D341Med (cell line): ENCODE measurements at places on chromosomes 7 and 10.

- no peak for DNase-seq
Measured at GRCh38 chr10:102815790-102816549, 21.2 kb downstream of the CYP17A1 start.

DNA sequence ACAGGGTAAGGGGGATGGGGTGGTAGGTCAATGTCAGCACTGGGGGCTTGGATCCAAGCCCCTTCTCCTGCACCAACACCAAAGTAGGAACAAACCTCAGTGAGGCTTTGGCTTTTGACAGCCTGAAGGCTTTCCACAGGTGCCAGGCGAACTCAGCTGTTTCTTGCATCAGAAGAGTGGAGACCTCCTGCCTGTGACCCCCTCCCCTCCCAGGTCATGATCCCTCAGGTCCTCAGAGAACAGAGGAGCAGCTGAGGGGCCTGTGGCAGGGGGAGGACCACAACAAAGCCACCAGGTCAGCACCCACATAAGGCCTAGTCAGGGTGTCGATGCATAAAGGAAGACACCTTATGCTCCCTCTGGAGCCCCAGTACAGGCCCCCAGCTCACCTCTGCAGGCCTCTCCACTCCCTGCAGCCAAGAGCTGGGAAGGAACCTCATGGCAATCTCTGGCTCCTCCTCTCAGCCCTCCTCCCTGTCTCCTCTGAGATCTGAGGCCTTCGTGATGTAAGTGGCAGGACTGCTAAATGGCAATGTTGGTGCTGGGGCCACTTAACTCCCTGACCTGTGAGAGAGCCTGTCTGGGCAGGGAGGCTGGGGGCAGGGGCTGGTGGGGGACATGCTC lies 19.1 kb upstream of the PRRT4 start:
- DNase-seq = no peak

GRCh38 chr10:105950410-105950809 lies 1214.1 kb downstream of the SORCS1 start:
- peak; percentile 34 for DNase-seq

- no peak for DNase-seq
Measured at GRCh38 chr10:123804716-123805115, 86.9 kb downstream of the CPXM2 start.

GRCh38 chr10:72952642-72953158 lies 1.9 kb downstream of the PLA2G12B start:
- DNase-seq = no peak

GRCh38 chr10:102914781-102915180 lies 3.3 kb upstream of the CNNM2 start:
- no peak for DNase-seq

DNA sequence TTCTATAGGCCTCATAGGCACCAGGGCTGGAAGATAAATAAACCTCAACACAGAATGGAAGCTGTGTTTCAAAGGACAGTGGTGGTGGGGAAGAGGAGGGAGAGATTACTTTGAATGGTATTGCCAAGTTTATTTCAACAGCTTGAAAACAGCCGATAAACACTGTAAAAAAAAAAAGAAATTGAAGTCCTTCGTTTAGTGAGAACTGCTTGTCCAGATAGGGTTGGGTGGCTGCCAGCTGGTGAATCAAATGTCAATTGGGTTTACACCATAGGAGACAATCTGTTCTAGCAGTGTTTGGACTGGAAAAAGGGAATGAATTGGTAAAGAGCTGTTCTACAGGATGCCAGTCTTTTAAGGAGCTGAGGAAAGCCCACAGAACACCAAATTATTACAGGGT lies 254.8 kb downstream of the PHF14 start:
- DNase-seq = no peak

DNA sequence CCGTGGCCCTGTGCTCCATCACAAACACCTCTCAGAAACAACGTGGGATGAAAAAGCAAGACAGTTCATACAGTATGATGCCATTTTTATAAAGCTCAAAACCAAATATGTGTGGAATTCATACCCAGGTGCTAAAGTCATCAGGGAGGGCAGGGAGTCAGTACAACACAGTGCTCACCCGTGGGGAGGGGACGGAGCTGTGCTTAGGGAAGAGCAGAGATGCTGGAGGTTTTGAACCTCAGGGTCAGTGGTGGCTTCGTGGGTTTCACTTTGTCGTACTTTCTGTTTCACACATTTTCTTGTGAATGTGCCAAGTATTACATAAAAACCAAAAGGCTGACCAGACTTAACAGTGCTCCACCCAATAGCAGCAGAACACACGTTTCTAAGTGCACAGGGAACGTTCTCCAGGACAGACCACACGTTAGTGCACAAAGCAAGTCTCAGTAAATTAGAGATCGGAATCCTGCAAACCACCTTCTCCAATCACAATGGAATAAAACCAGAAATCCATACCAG lies 21.2 kb downstream of the ZMIZ2 start:
- DNase-seq = no peak

- peak; percentile 42 for DNase-seq
Measured at GRCh38 chr7:131974671-131975070, 418.2 kb upstream of the PODXL start.

- no peak for DNase-seq
Measured at GRCh38 chr7:128108129-128108528, 76.9 kb upstream of the LRRC4 start.

- DNase-seq = no peak
Measured at GRCh38 chr10:89591111-89591795, 53.8 kb downstream of the PANK1 start.

DNA sequence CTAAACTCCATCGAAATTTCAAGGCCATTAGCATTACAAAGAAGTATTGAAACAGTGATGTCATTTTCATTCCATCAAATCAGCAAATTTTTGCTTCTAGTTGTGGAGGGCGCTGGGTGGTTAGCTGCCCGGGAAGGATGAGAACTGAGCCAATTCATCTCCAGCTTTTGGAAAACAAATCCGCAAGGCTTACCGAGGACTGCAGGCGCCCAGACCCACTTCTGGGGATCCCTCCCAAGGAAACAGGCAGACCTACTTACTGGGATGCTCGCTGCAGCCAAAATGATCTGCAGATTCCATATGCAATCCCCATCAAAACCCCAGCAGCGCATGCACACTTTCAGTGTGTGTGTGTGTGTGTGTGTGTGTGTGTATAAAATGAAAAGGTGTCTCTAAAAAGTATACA lies 19.2 kb downstream of the TNRC18 start:
- DNase-seq = peak; percentile 18

- DNase-seq = no peak
Measured at GRCh38 chr10:67175354-67175753, 249.5 kb downstream of the LRRTM3 start.

DNA sequence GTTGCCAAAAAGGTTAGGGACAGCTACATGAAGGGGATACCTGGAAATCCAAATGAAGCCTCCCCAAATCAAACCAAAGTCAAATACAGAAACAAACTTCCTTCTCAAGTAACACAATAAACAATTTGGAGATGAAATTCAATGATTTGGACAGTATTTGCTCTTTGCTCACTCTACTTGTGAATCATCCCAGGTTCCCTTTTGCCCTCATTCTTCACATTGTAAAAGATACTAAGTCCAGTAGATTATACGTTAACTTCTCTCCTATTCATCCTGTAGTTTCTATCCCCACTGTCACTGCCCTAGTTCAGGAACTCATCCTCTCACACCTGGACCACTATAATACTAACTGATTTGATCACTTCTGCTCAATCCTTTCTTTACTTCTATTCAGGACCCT lies 28.3 kb downstream of the FZD1 start:
- no peak for DNase-seq

GRCh38 chr10:397321-398068 lies 262.2 kb downstream of the ZMYND11 start:
- DNase-seq = no peak

DNA sequence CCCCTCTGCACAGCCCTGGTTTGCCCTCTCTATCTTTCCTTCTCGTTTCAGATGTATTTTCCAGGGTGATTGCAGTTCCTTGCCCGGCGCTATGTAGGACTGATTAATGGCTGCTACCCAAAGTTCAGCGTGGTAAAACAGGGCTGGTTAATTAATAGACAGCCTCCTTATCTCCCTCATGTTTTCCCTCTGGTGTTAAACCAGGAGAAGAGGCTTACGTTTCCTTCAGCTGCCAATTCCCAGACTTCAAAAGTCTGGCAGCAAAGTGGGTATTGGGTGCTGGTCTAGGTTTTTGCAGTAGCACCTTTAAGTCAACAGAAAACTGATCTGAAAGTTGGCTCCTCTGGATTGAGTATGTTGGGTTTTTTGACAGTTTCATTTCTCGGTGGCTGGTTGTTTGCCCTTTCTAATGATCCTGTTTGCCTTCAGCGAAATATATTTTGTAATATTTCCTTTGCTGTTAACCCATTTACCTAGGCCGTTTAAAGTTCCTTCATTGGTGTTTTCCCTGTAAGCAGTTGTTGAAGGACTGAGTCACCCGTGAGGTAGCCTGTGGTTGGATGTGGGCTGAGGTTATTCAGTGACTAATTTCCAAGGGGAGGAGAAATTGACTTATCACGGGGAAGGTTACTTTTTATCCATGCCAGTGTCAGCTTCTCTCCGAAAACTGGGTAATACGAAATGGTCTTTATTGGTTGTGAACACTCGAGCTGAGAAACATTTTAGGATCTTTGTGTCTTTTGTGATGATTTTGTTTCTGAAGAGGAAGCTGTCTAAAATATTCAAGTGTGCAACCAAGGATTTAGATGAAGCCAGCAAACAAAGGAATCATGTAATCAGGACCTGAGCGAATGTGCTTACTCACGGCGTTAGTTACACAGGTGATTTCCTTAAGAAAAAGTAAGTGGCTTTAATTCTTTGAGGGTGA lies 257.2 kb downstream of the KIAA1217 start:
- no peak for DNase-seq

DNA sequence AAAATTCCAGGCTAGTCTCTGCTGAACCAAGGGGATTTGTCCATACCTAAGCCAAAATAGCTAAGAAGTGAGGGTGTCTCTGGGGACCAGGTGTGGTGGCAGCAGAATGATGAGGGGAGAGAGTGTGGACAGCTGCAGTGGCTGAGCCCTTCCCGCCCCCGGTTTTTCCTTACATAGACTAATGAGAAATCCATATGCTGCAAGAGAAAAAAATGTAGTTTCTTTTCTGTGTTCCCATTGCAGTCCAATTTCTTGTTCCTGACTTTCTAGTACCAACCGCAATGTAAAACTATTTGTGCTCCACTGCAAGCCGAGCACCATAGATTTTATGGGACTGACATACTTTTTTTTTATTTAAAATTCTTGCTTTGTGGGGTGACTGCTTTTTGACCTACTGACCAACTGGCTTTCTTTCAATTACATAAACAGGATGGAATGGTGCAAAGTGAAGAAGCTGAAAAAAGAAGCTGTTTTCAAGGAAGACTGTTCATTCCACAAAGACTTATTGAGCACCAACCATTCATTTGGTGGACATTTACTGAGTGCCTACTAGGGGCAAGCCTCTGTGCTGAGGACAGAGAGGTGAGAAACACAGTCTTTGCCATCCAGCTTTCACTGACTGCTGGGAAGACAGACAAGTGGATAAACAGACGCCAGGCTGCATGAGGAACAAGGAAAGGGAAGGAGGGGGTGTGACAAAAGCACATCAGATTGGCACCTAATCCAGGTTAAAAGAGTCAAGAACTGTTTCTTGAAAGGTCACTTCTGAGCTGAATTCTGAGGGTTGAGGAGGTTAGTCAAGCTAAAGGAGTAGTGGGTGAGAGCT lies 9.8 kb downstream of the CEP41 start:
- DNase-seq = peak; percentile 55

- DNase-seq = no peak
Measured at GRCh38 chr7:98777051-98777450, 92.8 kb downstream of the TMEM130 start.

DNA sequence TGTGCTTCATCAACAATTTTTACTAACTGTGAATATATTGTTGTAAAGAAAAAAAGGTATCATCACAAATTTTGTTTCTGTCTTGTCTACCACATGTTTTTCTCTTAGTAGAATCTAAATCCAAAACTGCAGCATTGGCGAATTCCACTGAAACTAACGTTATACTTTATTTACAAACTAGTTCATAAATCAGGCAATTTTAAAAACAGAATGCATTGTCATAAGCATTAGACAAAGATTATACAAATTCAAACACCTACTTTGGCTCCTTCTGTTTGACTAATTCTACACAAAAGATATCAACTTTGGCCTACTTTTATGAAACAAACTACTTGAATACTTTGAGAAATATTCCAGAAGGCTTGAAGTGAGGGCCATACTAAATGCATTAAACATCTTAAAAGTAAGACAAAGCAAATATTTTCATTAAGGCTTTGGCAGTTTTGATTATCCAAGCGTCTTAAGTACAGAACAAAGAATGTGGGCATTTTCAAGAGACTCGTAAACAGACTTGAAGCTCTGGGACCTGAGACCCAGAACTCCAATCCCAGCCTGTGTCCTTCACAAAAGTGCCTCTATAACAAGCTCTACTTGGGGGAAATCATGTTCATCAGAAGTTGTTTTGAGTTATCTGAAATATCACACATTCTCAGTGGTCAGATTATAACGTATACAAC lies 81.0 kb downstream of the CPVL start:
- no peak for DNase-seq

DNA sequence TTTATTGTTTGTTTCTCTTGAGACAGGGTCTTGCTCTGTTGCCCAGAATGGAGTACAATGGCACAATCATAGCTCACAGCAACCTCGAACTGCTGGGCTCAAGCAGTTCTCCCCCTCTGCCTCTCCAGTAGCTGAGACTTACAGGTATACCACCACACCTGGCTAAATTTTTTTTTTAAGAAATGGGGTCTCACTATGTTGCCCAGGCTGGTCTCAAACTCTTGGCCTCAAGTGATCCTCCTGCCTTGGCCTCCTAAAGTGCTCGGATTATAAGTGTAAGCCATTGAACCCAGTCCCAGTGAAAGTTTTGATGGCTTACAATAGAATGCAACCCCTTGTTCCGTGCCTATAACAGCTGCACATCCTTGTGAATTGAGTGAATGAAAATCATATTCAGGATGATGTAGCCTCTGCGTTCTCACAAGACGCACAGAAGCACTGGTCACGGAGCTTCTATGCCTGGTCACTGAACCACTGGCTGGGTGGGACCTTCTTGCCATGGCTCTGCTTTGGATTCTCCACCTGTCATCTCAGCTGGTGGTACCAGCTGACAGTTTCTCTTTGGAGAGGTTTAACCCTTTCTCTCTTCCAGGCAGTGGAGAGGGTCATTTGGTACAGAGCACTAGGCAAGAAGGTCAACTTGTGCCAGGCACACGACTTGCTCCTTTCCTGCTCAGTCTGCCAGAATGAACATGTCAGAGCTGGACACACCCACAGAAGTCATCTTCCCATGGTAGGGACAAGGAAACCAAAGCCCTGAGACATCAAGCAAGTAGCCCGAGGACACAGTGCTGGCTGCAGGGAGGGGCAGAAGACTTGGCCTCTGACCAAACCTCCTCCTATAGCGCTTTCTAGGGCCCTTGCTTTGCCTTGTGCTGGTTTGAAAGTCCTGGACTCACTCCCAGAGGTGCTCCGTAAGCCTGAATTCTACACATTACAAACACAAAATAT lies 89.6 kb downstream of the ATXN7L1 start:
- DNase-seq = no peak

GRCh38 chr7:137880432-137880831 lies 33.7 kb upstream of the DGKI start:
- DNase-seq = no peak

GRCh38 chr10:49257154-49257553 lies 41.8 kb upstream of the C10orf71 start:
- no peak for DNase-seq

GRCh38 chr10:33937036-33937730 lies 602.7 kb upstream of the NRP1 start:
- no peak for DNase-seq

- DNase-seq = no peak
Measured at GRCh38 chr7:3289996-3290395, 11.1 kb upstream of the SDK1 start.
